ENCODE measurements at places on chromosomes 1 and 21.

- no peak for DNase-seq
Observed at GRCh38 chr21:38734646-38735365, 70.9 kb upstream of the ETS2 start.

- no peak for DNase-seq
Observed at GRCh38 chr1:39317910-39318633, 113.6 kb downstream of the MACF1 start.

- DNase-seq, result no peak
Observed at GRCh38 chr1:93223023-93223675, 42.6 kb downstream of the CCDC18 start.

GRCh38 chr1:173093691-173094445 lies 43.1 kb upstream of the TNFSF18 start:
- no peak for DNase-seq

GRCh38 chr1:187630653-187631380 lies 802.1 kb downstream of the PLA2G4A start:
- DNase-seq, result no peak

- DNase-seq, result no peak
Observed at GRCh38 chr1:164843743-164844500, 284.9 kb downstream of the PBX1 start.

- DNase-seq, result peak; percentile 9
Observed at GRCh38 chr1:170765712-170766330, 101.9 kb downstream of the PRRX1 start.

DNA sequence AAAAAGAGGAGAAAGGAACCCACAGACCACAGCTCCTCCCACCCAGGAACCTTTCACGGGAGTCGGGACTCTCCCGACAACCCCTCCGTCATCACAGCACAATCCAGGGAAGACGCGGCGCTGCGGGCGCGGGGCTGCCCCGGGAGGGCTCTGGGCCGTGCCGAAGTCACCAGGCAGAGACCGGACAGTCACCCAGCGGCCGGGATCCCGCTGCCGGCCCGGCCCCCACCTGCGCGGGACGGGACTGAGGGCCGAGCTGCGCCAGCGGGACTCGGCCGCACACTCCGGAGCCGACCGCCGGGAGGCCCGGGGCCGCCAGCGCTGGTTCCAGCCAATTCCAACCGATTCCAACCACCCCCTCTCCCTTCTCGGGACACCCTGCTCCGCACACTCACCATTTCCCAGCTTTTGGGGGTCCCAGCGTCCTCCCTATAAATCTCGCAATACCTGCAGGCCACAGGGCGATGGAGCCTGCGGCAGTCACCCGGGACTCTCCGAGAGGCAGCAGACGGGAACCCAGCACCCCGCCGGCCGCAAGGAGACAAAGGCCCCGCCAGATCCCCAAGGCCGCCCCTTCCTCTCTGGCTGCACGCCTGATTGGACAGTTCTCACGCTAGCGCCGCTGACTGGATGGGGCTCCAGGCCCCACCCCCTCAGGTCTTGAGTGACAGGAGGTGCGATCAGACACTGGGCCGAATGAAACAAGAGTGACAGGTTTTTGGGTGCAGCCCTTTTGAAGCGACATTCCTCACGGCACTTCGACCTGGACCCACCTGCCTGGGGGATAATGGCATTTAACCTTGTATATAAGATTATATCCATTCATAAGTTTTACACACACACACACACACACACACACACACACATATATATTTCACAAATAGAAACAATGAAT lies at the start of gene ZNF695:
ZNF695 (minus strand) TSS at position 547 of the 895 bp plus-strand sequence; CDS start at position 398, 149 bp downstream.
- peak; percentile 99 for DNase-seq

DNA sequence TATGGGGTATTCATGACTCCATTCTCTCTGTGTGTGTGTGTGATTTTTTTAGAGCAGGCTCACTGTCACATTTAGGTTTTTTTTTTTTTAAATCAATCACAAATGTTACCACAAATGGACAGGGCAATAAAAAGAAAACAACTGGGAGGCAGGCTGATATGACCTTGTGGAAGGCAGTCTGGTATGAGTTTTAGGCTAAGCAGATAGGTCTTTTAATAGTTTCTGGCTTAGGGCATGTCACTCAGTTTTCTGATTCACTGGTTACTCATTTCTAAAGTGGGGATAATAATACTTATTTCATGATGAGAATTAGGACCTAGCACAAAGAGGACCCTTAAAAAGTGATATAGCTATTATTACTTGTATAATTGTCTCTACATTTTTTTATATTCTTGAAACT lies 278.9 kb downstream of the RYR2 start:
- no peak for DNase-seq

All from NCI-H2171 treated with DMSO at 0.1 percent for 48 hours (cell line).